ENCODE measurements at places on chromosomes 4 and X. TPM values are rescaled to one million over a fixed set of nuclear protein-coding genes. Genes with fewer than 3 reads are reported as not detected.

DNA sequence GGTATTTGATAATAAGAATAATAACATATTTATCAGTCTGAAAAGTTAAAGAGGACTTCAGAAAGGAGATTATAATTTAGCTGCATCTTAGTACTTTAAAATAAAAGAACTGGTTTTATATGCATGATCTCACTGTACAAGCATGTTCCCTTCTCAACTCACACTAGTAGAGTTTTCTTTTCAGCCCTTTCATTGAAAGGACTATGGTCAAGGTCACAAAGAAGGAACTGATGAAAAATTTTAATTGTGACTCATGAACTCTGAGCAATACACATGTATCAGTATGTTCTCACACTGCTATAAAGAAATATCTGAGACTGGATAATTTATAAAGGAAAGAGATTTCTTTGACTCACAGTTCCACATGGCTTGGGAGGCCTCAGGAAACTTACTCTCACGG, 73.7 kb upstream of the NDST4 start:
- no peak overlapping the region for H3K4me3 ChIP-seq
- H3K36me3 ChIP-seq = no peaks in the 10 kb centered on the region
- no peak overlapping the region for H3K27ac ChIP-seq
- H3K4me1 ChIP-seq = peaks cover 2% of the 10 kb centered on the region
- DNase-seq = no peak
- no peaks in the 10 kb centered on the region for H3K27me3 ChIP-seq

DNA sequence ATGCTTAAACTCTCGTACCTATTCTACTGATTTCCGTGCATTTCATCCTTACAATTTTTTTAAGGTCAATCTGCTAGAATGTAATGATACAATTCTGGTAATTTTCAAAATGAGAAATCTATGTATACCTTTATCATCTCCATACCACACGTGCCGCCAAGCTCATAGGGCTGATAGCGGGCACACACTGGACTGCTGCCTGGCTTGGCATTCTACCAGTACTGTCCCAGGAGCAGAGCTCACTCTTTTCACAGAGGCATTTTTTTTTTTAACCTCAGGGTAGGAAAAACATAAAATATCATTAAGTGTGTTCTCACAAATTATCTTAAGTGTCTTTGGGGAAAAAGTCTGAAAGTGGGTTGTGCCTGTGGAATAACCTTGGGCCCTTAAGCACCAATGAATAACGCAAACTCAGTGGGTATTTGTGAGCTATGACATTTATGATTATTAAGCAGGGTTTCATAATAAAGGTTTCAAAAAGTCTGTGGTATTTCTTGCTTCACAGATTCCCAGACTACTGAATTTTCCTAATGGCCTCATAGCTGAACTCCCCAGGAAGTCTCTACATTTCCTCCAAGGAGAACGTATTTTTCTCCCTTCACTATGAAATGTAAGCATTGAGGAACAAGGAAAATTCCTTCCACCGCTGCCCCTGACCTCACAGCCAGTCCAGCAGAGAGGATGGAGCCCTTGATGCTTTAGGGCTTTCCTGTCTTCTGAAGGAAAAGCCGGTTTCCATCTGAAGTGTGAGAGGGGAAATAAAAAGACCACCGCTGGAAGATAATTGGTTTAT, 125.2 kb downstream of the ELOVL6 start:
- H3K36me3 ChIP-seq = peaks cover 20% of the 10 kb centered on the region
- peaks cover 6% of the 10 kb centered on the region for H3K4me1 ChIP-seq
- no peaks in the 10 kb centered on the region for H3K27me3 ChIP-seq
- no peak for DNase-seq
- no peak overlapping the region for H3K4me3 ChIP-seq

GRCh38 chr4:39563346-39563847, 36.2 kb upstream of the UGDH start:
- H3K27me3 ChIP-seq = no peaks in the 10 kb centered on the region
- H3K36me3 ChIP-seq = peaks cover 6% of the 10 kb centered on the region
- no peaks in the 10 kb centered on the region for H3K4me1 ChIP-seq
- DNase-seq = no peak
- H3K27ac ChIP-seq = no peak overlapping the region

Gene GPR78
- not detected for total RNA-seq

Gene PTCHD1
- total RNA-seq = not detected

DNA sequence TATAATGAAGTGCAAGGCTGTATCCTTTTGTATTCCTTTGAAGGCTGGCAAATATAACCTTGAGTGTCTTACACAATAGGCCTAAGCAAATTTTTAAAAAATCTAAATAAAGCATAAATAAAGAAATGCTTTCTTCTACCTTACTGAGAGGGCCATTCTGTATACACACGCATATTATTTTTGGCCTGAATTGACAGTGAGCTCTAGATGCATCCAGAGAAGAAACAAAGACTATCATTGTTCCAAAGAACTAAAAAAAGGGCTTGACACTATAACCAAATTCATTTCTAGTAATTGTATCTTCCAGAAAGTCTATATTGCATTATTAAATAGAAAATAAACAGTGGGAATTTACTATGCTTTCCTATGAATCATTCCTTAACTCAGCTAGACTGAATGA, 100.2 kb downstream of the MAGEB17 start:
- no peaks in the 10 kb centered on the region for H3K36me3 ChIP-seq
- DNase-seq = no peak
- no peak overlapping the region for H3K27ac ChIP-seq
- H3K4me1 ChIP-seq = no peaks in the 10 kb centered on the region

DNA sequence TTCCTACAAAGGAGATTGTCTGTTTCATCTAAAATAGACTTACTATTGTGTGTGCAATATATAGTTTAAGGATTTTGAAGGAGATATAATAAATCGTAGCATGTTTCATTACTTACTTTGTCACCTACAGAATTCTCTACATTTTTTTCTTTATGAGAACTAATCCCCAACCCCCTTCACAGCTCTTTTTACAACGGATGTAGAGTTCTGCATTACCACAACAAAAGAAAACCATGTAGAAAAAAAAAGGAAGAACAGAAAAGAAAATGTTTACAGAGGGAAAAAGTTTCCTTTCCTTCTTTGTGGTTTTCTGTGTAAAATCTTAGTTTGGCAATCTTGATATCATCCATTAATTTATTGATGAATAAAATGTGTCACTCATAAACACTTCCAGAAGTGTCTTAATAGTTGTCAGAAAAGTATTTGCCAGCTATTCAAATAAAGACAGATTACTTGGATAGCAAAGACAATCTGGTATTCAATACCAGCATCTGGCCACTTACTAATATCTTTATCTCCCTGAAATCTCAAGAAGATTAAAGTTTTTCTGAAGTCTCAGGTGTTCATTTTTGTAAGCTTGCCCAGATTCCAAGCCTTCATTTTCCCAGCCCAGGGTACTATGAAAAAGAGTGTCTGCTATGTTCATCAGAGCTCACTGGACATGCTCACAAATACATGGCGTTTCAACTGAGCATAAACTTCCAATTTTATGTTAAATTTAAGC, 806.8 kb downstream of the PCDH19 start:
- no peak overlapping the region for H3K27ac ChIP-seq
- no peaks in the 10 kb centered on the region for H3K4me1 ChIP-seq
- no peak for DNase-seq
- no peak overlapping the region for H3K4me3 ChIP-seq
- H3K36me3 ChIP-seq = no peaks in the 10 kb centered on the region
- no peaks in the 10 kb centered on the region for H3K27me3 ChIP-seq

DNA sequence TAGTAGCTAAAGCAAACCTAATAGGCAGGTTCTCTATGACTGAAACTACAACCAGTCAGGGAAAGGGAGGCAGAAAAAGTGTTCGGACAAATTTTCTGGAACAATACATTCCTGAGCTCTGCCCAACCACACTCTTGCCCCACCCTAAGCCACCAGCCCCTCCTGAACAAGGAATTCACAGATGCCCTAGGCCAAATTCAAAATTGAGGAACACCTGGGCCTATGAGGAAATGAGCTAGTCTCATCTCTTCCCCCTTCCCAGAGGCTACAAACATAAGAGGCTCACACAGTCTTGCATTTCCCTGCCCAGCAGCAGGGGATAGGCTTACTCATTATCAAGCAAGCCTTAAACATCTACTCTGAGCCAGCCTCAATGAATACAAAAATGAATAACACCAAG, 284.7 kb downstream of the ZNF674 start:
- no peak overlapping the region for H3K27ac ChIP-seq
- H3K4me1 ChIP-seq = peaks cover 7% of the 10 kb centered on the region
- no peak overlapping the region for H3K4me3 ChIP-seq
- H3K36me3 ChIP-seq = no peaks in the 10 kb centered on the region

Gene NUDT10
- 0.51 TPM for total RNA-seq

Gene KLHL15
- total RNA-seq = 10.2 TPM

All from activated CD4-positive, alpha-beta T cell treated with anti-CD3 and anti-CD28 coated beads, Interleukin-2, amount 10 ng/mL, durations not matched to agents 24 days and 14 days (primary cell).